ENCODE measurements at places on chromosomes 1 and 21.

GRCh38 chr1:205505076-205505729 is 734 bp downstream of the CDK18 start:
- DNase-seq, result no peak

GRCh38 chr1:3164671-3165070 is 95.7 kb downstream of the PRDM16 start:
- DNase-seq, result no peak

- DNase-seq, result no peak
Observed at GRCh38 chr1:216896146-216896545, 172.9 kb upstream of the ESRRG start.

DNA sequence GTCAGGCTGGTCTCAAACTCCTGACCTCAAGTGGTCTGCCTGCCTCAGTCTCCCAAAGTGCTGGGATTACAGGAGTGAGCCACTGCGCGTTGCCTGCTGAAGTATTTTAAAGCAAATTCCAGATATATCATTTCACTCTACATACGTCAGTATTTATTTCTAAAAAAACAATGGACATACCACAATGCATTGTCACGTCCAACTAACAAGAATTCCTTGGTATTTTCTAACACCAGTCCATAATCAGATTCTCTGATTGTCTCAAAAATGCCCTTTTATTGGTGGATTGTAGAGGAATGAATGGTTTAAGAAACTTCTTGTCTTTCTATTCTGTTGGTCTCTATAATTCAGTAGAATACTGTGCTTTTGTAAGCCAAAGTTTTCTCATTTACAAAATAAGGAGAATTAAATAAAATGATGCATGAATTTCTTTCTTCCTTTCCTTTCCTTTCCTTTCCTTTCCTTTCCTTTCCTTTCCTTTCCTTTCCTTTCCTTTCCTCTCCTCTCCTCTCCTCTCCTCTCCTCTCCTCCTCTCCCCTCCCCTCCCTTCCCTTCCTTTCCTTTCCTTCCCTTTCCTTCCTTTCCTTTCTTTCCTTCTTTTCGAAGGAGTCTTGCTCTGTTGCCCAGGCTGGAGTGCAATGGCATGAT is 55.8 kb downstream of the VPS13D start:
- DNase-seq, result no peak

DNA sequence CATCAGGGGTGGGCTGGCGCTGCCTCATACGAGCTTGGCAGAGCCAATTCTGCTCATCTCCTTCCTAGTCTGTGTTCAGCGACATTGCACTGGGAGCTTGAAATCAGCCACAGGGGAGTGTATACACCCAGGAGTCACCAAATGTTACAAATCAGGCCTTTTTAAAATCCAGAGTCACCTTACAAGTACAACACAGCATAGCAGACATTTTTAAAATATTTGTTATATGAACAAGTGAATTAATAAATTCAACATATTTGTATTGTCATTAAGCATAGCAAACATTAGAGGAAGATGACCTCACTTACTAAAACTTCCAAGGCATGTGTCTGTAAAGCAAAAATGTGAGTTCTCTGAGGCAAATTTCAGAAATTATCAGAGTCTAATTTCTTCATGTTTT is 210.0 kb downstream of the HLX start:
- DNase-seq, result no peak

DNA sequence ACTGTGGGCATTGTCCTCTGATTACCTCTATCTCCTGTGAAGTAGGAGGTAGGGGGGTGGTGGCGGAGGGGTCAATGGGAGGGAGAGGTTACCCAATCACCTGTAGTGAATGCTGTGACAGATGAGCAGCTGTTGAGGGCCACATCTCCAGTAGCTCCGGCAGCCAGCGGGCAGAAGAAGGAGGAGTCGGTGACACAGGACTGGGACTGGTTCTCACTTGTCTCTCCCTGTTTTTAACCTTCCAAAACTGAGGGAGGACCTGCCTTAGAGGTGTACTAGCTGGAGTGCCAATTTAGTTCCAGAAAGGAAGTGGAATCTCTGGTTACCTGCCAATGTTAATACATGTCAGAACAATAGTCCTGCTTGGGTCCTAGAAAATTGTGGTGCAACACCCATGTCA is 56.2 kb upstream of the ENAH start:
- DNase-seq, result no peak

GRCh38 chr1:226072347-226072746 is 9.8 kb downstream of the H3-3A start:
- no peak for DNase-seq

- no peak for DNase-seq
Observed at GRCh38 chr1:20981915-20982314, 194.8 kb downstream of the EIF4G3 start.

DNA sequence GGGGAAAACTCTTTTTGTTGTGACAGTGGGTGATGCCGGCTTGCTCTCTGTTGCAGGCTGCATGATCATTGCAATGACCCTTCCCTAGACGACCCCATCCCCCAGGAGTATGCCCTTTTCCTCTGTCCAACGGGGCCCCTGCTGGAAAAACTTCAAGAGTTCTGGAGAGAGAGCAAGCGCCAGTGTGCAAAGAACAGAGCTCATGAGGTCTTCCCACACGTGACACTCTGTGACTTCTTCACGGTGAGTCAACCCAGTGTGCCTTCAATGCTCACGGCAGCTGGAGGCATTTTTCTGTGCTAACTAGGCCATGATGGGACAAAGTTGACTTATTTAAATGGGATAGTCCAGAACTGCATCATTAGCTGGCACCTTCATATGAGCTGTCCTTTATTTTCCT is 5.7 kb downstream of the UBASH3A start:
- no peak for DNase-seq

DNA sequence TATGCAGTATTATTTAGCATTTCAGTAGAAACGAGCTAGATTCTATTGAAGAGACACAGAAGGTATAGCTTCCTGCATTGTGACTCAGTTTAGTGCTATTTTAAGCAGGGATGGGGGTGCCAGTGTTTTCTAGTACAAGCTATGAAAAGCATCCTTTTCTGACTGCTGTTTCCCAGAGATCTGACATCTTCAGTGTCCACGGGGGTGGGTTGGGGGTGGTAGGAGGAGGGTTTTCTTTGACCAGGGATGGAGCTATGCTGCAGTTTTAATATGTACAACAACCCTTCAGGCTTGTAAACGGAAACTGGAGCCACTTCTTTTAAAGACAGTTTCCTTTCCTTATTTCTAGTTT is 2.7 kb upstream of the NEGR1 start:
- no peak for DNase-seq

DNA sequence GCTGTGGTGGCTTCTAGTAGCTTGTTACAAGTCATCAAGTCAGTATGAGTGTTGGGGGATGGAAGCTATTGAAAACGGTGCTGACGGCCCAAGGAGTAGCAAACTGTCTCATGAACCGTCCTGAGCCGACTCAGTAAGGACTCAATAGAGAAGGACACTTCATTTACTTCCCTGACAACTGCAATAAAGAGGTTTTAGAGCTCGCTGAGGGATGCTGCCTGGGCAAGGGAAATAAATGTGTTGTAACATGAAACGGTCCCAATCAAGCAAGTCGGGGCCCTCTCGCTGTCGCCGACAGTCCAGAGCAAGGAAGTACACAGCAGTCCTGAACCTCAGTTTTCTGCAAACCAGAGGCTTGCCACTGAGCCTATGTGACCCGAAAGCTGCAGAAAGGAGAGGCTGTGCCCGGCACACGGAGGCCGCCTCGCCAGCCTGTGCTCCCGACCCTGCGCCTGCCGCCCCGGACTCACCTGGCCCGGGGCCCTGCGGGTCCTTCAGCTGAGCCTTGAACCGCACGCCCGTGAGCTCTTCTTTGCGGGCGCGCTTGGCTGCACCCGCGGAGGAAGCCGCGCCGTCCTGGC is 423 bp downstream of the URB1 start:
- no peak for DNase-seq

GRCh38 chr1:57989877-57990276 is 556.6 kb downstream of the OMA1 start:
- DNase-seq, result no peak

GRCh38 chr1:243230914-243231313 is 24.2 kb downstream of the CEP170 start:
- DNase-seq, result peak; percentile 11

- DNase-seq, result no peak
Observed at GRCh38 chr1:192632641-192633532, 3.1 kb upstream of the RGS13 start.

DNA sequence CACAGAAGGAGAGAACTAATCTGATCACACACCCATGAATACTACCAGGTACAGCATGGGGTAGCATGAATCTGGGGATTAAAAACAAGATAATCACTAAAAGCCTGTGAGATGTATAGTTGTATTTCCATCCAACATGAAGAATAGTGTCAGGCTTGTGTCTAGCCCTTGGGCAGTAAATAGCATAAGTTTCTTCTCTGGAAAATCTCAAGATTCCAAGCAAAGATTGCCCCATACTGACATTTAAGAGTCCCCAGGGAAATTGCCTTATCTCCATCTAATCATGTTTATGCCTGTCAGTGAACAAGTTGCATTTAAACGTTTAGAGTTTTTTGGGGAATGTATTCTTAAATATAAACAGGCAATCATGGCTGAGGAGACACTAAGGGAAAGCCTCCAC is 109.2 kb upstream of the SERTAD4 start:
- no peak for DNase-seq

DNA sequence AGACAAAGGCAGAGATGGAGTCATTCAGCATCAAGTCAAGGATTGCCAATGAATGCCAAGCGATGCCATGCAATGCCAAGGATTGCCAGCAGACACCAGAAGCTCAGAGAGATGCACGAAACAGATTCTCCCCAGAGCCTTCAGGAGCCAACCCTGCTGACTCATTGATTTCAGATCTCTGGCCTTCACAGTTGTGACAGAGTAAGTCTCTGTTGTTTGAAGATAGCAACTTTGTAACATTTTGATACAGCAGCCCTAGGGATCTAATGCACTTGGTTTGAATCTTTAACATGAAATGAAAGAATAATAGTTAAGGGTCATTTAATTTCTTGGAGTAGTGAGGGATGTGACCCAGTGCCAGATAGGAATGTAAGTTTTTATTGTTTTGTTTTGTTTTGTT is 287.4 kb upstream of the RUNX1 start:
- no peak for DNase-seq

DNA sequence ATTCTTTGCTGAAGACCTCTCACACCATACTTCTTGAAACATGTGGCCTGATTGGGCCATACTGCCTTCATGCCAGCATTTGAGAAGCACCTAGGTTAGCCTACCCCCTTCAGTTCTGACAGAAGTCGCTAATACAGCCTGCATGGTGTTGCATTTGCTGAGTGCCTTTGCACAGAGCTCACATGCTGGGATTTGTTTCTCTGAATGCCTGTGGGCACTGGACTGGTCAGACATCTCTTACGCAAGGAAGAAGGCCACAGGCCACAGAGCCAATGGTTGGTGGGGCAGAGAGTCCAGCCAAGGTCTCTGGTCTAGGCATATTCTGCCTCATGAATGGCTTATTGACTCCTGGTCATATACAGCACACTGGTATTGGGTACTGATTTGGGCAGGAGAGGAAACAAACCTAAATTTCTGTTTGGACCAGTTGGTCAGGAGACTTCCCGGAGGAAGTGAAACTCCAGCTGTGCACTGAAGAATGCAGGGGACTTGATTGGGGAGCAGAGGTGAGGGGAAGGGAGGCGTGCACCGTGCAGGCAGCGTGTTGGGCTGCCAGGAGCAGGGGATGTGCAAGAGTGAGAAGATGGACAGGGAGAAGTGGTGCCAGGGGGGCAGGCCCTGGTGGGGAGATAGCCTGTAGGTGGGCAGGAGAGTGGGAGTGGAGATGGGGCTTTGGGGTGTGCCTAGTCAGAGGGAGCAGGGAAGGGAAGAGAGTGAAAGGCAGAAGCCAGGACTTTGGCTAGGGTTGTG is 18.1 kb downstream of the URB2 start:
- DNase-seq, result no peak

- DNase-seq, result no peak
Observed at GRCh38 chr21:25983745-25984144, 186.8 kb downstream of the APP start.

DNA sequence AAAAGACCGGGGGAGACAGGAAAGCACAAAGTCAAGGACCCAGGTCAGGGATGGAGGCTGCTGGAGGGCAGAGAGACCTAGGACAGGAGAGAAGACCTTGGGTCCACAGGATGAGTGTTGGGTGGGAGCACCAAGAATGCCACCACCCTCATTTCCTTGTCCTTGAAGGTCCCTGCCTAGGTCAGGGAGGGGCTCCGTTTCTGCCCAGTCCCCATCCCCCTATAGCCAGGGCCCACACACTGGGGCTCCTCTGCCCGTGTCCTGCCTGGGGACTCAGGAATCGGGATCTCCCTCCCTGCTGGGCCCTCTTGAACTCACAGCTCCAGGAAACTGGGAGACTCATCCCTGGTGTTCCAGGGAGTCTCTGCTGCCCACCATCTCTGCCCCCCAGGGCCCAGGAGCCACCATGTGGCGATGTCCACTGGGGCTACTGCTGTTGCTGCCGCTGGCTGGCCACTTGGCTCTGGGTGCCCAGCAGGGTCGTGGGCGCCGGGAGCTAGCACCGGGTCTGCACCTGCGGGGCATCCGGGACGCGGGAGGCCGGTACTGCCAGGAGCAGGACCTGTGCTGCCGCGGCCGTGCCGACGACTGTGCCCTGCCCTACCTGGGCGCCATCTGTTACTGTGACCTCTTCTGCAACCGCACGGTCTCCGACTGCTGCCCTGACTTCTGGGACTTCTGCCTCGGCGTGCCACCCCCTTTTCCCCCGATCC is 584 bp downstream of the TINAGL1 start:
- no peak for DNase-seq

DNA sequence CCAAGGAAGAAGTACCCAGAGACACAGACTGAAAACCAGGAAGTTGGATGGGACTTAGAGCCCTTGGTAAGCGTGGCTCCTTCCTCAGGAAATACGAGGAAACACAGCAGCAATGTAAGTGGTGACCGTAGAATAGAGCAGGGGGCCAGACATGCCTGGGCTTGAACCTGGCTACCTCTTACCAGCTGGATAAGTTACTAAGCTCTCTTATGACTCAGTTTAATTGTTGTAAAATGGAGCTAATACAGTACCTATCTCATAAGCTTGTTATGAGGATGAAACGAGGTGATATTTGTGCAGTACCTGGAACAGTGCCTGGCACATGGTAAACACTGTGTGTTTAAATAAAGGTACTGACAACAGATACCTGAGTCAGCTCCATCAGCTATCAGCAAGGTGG is 19.2 kb downstream of the EBNA1BP2 start:
- DNase-seq, result no peak
